ENCODE measurements at places on chromosomes 4 and X.

DNA sequence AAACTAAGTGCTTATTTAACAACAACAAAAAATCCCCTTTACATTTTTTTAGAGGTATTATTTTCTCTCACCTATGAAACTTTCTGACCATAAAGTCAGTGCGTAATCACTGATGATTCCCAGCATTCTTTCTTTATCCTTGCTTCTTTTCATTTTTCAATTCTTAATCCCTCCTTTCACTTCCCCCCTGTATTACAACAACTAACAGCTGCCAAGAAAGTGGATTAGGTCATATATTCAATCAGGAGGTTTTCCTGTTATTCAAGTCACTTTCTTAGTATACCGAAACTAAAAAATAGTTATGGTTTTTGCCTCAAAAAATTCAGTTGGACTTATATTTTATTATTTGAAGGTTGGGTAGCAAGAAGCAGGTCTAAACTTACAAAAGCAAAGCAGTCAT lies 2.1 kb upstream of the STAP1 start:
- no peak for DNase-seq

GRCh38 chr4:66097218-66097617 lies 426.9 kb upstream of the EPHA5 start:
- no peak for DNase-seq

DNA sequence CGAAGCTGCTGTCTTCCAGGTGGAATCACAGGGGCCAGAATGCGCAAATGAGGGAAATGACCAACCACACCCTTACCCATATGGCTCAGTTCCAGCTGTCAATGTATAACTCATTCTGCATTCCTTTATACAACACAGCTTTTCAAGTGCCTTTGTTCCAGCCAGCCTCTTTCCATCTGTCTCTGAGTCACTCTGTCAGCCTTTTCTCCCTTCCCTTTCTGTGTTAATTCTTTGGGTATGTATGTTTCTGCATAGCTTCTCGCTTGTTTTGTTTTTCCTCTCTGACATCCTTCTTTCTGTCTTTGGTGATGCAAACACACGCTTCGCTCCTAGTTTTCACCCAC lies 54.5 kb downstream of the RS1 start:
- DNase-seq = no peak

- no peak for DNase-seq
These were observed 210.7 kb upstream of the MAD2L1 start for GRCh38 chr4:120277391-120277790.

DNA sequence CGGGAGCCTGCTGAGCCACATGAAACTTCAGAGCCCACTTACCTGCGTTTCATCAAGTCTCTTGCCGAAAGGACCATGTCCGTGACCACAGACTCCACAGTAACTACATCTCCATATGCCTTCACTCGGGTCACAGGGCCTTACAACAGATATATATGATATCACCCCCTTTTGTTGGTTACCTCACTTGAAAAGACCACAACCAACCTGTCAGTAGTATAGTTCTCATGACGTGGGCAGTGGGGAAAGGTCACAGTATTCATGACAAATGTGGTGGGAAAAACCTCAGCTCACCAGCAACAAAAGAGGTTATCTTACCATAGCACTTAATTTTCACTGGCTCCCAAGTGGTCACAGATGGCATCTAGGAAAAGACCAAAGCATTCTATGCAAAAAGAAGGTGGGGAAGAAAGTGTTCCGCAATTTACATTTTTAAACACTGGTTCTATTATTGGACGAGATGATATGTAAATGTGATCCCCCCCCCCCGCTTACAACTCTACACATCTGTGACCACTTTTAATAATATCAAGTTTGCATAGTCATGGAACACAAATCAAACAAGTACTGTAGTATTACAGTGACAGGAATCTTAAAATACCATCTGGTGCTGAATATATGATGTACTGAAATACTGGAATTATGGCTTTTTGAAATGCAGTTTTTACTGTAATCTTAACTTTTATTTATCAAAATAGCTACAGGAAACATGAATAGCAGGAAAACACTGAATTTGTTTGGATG lies 129.9 kb downstream of the TET2 start:
- no peak for DNase-seq

Measured in stimulated activated CD4-positive, alpha-beta T cell treated with anti-CD3 and anti-CD28 coated beads, TNF-alpha, amount 100 ng/mL, for 24 hours (primary cell).